ENCODE measurements at places on chromosomes 11 and 22.

DNA sequence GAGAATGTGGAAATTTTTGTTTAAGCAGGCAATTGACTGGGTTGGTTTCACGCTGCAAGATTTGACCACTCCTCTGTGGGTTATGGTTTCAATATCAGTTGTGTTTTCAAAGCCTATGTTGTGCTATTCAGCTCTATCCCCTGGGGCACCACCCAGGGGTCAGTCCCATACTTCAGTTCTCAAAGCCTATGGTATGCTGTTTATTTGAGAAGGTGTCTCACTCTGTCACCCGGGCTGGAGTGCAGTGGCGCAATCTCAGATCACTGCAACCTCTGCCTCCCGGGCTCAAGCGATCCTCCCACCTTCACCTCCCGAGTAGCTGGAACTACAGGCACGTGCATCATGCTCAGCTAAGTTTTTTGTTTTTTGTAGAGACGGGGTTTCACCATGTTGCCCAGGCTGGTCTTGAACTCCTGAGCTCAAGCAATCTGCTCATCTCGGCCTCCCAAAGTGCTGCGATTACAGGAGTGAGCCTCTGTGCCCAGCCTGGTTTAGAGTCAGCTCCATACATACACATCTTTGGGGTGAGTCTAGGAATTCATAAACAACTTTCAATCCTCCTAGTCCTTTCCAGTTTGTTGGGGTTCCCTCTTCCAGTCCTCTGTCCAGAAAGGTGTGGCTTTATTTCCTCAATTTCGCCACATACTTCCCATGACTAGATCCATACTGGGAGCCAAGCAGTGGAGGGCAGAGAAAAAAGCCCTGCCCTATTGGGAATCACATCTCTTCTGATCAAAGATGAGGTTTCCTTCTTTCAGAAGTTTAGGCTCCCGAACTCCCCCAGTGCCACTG, 35.0 kb upstream of the MAPK1 start:
- DNase-seq: no peak

GRCh38 chr11:16737818-16738192, 642 bp upstream of the C11orf58 start:
- no peak for DNase-seq

GRCh38 chr11:62599901-62600300, 1.8 kb downstream of the MTA2 start:
- no peak for DNase-seq

DNA sequence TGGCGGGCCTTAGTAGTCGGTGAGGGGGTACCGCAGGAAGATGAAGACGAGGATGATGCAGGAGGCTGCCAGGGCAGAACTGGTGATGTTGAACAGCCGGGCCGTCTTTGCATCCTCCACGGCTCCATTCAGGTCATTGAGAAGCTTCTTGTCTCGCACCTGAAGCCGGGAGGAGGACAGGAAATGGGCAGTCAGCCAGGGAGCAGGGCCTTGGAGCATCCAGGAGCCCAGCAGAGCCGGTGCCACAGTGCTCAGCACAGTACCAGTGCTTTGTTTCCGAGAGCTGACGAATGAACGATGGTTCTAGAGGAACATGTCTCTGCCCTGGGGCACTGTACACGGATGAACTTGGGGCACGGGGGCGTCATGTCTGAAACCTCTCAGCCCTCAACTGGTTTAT, 15.1 kb downstream of the IFITM10 start:
- no peak for DNase-seq

DNA sequence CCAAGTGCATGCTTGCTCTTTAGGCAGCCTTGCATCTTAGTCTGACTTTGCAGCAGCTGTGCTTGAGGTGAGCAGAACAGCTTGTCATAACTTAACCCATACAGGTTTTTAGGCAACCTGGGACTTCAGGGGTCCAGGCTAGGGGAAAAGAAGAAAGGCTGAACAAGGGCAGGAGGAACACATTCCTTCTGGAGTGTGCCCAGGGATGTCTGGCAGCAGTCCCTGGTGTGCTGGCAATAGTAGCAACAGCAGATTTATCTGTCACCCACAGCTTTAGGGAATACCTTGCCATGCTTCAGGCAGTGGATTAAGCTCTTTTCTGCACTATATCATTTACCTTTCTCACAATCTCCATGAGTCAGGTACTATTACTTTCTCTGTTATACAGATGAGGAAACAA, 513.0 kb downstream of the RAB38 start:
- DNase-seq: no peak

GRCh38 chr11:6320411-6321155, at the start of gene CAVIN3:
TSS of gene CAVIN3 (minus strand) at chr11:6320501. CDS start at chr11:6320476, 25 bp downstream.
- no peak for DNase-seq

GRCh38 chr22:38981005-38981991, 849 bp upstream of the APOBEC3B start:
- DNase-seq: no peak

DNA sequence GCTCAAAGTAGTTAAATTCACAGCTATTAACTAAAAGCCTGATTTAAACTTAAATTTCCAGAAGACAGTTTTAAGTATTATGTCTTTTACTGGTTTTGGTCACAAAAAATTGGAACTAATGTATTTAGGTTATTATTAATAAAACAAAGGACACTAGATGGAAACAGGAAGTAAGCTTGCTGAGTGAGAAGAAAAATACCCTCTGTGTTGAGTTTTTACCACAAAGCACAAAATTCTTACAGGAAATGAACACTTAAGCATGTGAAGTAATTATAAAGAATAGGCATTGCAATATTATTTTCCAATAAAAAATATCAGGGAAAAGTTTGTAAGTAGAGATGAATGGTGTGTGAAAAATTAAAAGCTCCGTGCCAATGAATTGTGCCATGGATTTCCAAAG, 46.3 kb downstream of the PIK3C2A start:
- DNase-seq: no peak

DNA sequence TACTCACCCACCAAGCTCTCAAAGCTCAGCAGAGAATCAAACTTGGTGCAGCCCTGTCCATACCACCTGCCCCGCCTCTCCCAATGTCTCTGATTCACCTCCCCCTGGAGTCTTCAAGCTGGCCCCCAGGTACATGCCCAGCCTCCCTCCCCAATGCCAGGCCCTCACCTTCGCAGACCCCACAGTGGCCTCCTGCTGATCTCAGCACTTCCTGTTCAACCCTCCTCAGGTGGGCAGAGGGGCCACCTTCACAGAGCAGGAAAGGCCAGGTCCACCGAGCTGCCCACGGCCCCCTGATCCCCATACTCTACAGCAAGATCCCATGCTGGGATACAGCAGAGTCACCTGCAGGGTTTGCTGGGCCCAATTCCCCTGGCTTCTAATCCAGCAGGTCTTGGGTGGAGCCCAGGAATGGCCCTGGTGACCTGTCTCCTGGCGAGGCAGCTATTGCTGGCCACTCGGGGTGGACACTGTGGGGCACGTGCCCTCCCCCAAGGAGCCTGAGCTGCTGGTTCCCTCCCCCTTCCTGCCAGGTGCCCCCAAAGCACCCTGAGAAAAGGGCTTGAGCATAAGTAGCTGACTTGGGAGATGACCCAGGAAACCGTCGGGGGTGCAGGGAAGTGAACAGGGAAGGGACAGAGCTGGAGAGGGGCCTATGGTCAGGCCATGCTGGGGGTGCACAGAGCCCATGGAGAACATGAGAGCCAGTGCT, 150.7 kb downstream of the BRD1 start:
- DNase-seq: no peak

DNA sequence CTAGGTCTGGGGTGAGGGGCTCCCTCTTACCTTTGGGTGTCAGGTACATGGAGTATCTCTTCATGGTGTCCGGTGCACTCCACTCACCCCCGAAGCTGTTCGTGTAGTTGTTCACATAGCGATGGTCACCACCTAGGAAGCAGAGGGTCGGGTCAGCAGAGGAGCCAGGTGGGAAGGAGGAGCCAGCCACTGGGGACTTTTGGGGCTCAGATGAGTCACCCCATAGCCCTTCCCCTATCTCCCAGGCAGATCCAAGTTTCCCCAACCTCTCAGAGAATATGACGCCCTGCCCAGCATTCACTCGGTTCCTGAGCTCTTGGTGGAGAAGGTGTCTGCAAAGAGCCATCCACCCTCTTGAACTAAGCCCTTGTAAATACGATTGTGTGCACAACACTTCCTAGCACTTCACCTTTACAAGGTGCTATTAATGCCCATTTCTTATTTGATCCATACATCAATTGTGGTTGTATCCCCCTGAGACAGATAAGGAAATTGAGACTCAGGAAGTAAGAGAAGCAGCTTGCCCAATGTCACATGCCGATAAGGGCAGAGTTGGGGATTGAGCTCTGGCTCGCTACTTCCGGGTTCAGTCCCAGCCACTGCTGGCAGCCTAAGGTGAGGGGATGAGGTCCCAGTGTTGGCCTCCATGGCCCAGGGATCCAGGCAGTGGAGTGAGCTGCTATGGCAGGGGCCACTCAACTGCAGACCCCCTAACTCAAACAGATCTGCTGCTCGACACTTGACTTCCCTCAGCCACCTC, 14.8 kb downstream of the TRIM29 start:
- DNase-seq: no peak

GRCh38 chr22:29313126-29313575, 2.3 kb downstream of the RASL10A start:
- no peak for DNase-seq

DNA sequence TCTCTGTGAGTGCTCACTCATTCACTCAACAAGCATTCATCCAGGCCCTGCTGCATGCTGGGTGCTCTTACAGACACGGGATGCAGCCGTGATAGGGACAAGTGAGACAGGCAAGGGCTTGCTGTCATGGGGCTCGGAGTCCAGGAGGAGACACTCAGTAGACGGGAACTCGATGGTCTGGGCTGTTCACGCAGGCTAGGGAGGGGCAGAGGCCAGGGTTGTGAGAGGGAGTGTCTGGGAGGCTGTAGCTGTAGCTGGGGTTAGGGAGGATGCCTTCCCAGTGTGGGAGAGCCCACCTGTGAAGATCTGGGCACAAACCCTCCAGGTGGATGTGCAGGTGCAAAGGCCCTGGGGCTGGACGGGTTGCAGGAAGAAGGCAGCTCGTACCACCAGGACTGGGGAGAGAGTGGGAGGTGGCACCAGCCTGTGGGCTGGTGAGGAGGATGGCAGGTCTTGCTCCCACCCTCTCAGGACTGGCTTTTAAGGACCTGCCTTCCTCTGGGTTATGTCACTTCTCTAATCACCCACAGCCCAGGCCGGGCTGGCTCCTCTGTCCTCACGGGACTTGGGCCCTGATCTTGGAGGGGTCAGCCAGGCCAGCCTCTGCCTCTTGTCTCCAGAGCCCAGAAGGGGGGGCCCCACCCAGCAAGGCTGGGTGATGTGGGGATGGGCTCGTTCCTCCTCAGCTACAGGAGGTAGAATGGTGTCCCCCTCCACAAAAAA, 24.1 kb downstream of the FGF4 start:
- no peak for DNase-seq

GRCh38 chr22:46021577-46021976, 44.6 kb upstream of the WNT7B start:
- no peak for DNase-seq

DNA sequence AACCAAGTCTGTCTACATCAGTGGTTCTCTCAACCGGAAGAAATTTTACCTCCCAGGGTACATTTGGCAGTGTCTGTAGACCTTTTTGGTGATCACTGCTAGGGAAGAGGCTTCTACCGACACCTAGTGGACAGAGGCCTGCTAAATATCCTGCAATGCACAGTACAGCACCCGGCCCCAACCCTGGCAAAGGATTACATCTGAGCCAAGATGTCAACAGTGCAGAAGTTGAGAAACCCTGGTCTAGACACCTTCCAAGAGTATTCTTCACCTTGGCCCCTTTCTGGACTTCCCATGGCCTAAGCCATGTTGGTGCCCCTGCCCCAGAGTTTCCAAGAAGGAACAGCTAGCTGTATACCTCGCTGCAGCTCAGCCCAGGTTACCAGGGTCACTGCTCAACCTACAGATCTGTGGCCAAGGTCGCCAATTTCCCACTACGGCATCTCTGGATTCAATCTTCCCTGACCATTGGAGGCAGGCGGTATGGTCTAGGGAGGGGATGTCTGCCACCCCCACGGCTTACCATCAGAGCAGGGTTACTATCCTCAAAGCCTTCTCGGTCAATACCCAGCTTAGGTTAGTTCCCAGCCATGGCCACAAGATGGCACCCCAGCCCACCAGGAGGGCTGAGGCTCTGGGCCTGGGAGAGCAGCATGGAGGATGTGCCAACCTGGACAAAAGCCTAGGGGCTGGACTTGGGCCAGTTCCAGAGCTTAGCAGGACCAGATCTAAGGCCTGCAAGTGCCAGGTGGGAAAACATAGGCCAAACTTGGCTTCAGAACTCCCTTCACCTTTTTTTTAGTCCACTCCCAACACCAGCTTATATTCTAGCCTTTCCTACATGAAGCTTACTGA, 3.7 kb upstream of the KCNC1 start:
- DNase-seq: no peak

- no peak for DNase-seq
Observed at GRCh38 chr11:45646275-45646927, 19.0 kb downstream of the CHST1 start.

- no peak for DNase-seq
Observed at GRCh38 chr11:26834601-26835000, 112.7 kb upstream of the SLC5A12 start.

Measured in stimulated activated CD4-positive, alpha-beta T cell treated with anti-CD3 and anti-CD28 coated beads, Interleukin-1b, Interleukin-23, amount 100 ng/mL, for 1 hour (primary cell).